ENCODE measurements at places on chromosomes 7 and 10.

DNA sequence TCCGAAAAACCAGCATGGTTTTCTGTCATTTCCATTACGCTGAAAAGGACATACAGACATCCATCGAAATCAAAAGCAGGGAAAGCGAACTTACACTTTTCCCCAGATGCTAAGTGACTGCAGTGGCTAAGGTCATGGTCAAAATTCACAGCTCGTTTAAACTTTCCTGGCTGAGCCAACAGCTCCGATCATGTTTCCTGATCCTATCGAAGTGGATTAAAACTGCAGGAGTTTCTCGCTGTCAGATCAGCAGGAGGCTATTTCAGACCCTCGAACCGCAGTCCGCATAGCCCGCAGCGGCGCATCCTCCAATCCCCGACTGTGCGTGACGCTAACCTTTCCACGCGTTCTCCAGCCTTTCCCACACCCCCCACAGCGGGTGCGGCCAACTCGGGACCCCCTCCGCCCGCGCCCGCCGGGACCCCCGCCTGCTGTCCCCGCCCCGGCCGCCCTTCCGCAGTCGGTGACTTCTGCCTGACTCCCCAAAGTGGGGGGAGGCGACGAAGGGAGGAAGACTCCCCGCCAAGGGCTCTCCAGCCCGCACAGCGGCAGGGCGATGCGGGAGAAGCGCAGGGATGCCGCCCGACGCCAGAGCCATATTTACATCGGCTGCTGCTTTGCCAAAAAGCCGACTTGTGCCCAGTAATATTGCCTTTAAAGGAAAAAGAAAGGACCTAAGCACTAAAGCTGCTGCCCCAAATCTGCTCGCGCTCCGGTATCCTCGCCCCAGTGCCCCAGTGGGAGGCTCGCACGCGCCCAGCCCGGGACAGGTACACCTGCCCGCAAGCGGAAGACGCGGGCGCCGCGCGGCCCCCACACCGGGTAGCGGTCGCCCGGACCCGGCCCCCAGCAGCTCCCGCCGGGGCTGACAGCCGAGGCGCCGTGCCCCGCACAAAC is 1.2 kb downstream of the PIP4K2A start:
- peak; percentile 49 for DNase-seq

GRCh38 chr10:125283191-125283835 is 123.0 kb upstream of the CTBP2 start:
- DNase-seq: no peak

- DNase-seq: no peak
These were observed 8.5 kb downstream of the LRRC18 start for GRCh38 chr10:48931188-48931587.

DNA sequence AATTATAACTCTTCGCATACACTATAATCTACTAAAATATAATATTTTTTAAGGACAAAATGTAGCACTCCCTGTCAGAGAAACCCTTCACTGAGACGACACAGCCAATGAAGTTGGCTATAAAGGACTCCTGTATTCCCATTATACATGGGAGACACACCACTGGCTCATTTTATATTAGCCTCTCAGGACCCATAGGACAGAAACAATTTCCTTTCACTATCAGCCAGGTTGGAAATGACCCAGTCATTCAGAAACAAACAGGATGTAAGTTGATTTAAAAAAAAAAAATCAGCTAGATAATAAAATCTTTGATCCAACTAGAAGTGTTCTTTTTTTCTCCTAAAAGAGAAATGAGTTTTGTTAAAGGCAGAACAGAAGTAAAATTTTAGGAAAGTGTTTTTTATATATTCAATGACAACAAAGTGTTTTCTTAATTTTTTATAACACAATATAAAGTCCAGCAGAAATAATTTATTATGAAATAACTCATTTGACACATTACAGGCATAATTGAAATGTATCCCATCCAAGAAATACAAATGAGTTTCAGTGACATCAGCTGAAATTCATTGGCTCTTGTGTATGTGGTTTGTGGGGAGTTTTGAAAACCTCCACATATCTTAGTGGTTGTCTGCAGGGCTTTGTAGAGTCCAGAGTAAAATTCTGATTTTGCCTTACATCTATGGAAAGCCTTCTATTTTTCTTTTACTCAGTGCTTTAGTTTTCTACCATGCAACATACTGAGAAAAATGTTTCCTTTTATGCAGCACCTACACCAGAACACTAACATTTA is 64.1 kb downstream of the CTTNBP2 start:
- DNase-seq: no peak

- DNase-seq: no peak
These were observed 245.0 kb upstream of the NPY start for GRCh38 chr7:24038993-24039392.

GRCh38 chr10:33901166-33901565 is 566.7 kb upstream of the NRP1 start:
- no peak for DNase-seq

DNA sequence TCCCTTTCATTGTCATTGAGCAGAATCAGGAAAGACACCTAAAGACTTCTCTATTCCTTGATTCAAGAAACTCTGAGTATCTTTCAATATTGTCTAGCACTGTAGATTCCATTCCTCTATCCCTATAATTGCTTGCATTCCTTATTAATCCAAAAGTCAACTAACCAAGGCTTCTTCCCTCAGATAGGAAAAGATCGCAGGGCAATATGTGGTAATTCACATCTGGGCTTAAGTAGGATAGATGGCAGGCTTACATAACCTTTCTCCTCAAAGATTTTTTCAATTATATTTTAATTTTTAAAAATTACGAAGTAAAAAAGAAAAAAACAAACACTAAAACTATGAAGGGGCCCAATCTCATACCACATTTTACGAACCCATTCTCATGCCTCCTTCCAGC is 7.1 kb upstream of the ARHGAP21 start:
- no peak for DNase-seq

- DNase-seq: no peak
These were observed 176.2 kb downstream of the WDR11 start for GRCh38 chr10:121027371-121027770.

- DNase-seq: no peak
These were observed 107.0 kb upstream of the PRSS1 start for GRCh38 chr7:142642316-142642715.

GRCh38 chr10:128044961-128045832 is 81.0 kb downstream of the MKI67 start:
- DNase-seq: no peak

DNA sequence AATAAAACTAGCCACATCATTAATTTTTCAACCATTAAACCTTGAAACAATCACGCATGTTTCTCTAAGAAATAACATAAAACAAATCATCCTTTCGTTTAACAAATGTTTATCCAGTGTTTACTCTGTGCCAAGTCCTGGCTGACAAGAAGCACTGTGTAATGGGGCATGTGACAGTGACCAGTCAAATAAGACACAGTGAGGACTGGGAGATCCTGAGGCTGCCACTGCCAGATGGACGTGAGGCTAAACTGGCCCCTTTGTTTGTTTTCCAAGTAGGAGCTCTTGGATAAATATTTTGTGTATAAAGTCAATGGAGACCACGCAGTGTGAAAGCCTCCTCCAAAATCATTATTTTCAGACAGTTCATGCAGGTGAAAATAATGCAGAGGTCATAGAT is 626.2 kb downstream of the SUGCT start:
- DNase-seq: no peak

DNA sequence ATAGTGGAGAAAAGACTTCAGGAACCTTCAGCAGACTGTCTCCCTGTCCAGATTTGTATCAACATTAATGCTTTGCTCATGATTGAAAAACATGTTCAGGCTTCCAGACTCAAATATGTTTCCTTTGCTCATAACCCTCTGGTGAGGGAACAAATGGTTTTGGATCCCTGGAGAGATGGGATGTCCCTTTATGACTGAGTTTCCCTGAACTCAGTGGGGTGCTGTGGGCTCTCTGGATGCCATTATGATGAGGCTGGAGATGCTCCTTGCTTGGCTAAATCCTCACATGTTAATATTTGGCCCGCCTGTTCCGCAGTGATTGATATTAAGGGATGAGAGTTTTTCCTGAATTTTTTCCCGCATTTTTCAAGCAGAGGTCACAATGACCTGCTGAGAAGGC is 749.4 kb downstream of the SUGCT start:
- DNase-seq: no peak

DNA sequence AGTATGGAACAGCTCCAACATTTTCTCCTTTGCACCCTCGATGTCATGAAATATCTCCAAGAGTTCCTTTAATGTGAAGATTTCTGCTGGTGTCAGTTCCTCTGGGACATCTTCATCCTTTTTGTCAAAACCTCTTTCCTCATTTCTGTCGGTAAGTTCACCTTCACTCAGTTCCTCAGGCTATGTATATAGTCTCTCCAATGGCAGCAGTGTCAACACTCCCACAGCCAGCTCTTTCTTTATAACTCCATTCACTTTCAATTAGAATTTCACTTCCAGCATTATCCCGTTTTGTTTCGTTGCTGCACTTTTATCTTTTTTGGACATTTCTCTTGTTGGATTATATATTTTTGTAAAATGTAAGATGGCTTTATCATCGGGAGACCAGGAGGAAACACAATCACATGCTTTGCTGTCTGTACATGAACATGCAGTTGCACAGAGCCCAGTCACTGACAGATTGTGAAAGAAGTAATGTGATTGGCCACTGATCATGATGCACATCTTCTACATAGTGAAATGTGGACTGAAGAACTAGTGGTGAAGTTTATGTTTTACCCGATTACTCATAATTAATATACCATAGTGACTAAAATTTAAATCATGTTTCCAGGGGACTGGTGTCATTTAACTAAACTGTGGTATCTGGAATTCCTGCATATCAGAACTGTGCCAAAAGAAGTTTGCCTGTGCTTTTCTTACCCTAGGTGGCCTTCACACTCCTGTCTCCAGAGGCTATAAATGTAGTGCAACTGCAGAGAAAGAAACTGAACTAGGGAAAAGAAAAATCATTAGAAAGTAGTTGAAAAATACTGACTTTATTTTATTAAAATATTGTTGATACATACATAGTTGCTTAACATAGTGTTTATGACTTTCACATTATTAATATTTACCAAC is 289.6 kb downstream of the PPP1R3A start:
- no peak for DNase-seq

GRCh38 chr7:121002757-121003200 is 14.3 kb downstream of the CPED1 start:
- no peak for DNase-seq

- DNase-seq: no peak
These were observed 50.0 kb downstream of the VWA2 start for GRCh38 chr10:114289096-114289436.

- no peak for DNase-seq
These were observed 39.5 kb upstream of the ANKRD1 start for GRCh38 chr10:90960355-90960814.

- no peak for DNase-seq
These were observed 1.7 kb upstream of the UPP1 start for GRCh38 chr7:48087349-48087748.

DNA sequence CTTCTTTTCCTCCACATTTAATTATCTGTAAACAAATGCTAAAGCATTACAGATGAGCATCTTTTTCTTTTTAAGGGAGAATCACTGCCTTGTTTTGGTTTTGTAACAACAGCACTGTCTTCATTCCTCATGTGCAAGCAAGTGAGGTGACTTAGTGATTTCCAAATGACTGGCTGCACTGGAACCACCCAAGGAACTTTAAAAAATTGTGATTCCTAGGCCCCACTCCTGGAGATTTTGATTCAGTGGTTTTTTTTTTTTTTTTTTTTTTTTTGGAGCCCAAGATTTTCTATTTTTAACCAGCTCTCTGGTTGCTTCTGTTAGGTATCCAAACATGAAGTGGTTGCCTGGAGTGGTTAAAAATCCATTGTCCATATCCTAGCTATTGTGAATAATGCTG is 176.2 kb downstream of the LRMDA start:
- DNase-seq: no peak

DNA sequence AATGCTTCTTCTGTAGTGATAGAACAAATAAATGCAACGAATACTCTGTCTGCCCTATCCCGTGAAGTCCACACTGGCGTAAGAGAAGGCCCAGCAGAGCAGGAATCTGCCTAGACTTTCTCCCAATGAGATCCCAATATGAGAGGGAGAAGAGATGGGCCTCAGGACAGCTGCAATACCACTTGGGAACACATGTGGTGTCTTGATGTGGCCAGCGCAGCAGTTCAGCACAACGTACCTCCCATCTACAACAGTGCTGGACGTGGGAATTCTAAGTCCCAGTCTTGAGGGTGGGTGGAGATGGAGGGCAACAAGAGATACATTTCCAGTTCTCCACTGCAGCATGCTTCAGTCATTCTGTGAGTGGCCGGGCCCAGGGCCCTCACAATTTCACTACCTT is 45.8 kb downstream of the FIGNL1 start:
- no peak for DNase-seq

- DNase-seq: no peak
These were observed 644 bp downstream of the UMAD1 start for GRCh38 chr7:7641129-7641663.

GRCh38 chr7:130377178-130377577 is 3.1 kb upstream of the CPA1 start:
- DNase-seq: no peak

- DNase-seq: no peak
These were observed 127.9 kb downstream of the LHPP start for GRCh38 chr10:124589491-124590041.

DNA sequence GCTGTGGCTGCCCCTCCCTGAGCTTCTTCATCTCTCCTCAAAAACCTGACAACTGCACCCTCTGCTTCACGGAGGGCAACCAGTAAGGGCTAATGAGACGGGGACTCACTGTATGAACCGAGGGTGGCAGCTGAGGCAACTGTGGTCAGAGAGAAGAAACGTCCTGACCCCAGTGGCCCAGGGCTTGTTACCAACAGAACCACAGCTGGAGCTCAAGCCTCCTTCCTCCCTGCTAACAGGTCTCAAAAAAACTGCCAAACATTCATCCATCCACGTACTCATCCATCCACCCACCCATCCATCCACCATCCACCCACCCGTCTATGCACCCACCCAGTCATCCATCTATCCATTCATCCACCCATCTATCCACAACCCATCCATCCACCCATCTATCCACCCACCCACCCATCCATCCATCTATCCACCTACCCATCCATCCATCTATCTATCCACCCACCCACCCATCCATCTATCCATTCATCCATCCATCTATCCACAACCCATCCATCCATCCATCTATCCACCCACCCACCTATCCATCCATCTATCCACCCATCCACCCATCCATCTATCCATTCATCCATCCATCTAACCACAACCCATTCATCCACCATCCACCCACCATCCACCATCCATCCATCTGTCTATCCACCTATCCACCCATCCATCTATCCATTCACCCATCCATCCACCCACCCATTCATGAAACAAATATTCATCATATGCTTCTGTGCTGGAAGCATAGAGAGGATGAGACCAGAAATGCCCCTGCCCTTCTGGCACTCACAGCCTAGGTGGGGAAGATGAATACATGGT is 111.7 kb downstream of the PDGFA start:
- DNase-seq: no peak

- DNase-seq: no peak
These were observed 80.8 kb upstream of the SMIM30 start for GRCh38 chr7:113199136-113199535.

DNA sequence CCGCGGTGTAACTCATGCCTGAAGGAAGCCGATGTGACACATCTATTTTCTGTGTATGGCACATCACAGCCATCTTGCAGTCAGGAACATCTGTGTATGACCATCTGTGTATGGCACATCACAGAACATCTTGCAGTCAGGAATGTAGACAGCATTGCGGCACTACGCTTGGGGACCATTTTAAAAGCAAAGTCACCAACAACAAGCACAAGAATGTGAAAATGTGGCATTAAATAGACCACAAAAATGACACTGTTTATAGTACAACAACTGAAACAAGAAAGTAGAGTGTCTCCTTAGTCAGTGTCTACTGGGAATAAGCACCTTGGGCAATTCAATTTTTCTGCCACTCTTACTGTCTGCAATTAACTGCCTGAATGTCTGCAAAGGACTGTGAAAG is 124.4 kb downstream of the HGF start:
- DNase-seq: no peak

- no peak for DNase-seq
These were observed 30.6 kb upstream of the ZNRF2 start for GRCh38 chr7:30253796-30254165.

All from stimulated activated CD4-positive, alpha-beta T cell treated with anti-CD3 and anti-CD28 coated beads, Interleukin-4, amount 100 ng/mL, for 1 hour (primary cell).